Posterior cingulate gyrus (tissue), 11 donors: ENCODE measurements at places on chromosomes 1 and 21.

DNA sequence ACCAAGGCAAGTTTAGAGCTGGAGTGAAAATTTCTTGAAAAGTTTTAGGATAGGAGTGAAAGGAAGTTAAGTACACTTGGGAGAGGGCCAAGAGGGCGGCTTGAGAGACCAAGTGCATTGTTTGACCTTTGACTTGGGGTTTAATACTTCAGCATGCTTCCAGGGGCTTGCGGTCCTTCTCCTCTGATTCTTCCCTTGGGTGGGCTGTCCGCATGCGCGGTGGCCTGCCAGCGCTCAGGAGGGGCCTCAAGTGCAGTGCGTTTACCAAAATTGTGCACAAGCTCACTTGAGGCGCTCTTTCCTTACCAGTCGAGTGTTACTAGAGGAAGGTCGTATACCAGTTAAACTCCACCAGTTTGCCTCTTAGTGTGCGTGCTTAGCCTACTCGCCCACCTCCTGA, 91.3 kb upstream of the LYST start:
- DNase-seq: no peak

DNA sequence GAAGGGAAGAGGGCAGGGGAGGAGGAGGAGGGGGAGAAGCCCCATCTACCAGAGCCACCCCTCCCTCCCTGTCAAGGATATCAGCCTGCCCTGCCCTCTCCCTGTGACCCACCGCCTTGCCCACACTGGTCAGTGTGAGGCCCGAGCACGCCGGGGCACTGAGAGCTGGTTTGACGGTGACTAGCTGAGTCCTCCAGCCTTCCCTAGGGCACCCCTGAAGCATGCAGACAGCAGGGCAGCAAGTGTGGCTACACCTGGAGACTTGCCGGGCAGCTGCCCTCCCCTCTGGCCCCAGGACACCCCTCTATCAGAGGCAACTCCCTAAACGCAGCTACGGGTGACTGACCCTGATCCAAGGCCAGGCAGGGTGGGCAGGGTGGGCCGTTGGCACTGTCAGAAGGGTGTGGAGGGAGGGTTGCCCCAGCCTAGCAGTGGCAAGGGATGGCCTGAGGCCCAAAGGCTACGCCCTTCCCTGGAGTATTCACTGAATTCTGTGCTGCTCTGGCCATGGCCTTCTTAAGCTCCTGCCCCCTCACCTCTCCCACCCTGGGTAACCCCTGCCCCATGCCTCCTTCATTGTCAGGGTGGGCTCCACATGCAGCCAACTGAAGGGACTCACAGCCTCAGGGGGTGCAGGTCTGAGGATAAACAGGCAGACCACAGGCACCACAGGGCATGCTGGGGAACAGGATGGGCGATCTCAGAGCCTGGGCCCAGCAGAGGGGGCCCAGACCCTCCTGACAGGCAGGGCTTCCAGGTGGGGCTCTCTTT, 19.6 kb downstream of the WNT9A start:
- DNase-seq: no peak

DNA sequence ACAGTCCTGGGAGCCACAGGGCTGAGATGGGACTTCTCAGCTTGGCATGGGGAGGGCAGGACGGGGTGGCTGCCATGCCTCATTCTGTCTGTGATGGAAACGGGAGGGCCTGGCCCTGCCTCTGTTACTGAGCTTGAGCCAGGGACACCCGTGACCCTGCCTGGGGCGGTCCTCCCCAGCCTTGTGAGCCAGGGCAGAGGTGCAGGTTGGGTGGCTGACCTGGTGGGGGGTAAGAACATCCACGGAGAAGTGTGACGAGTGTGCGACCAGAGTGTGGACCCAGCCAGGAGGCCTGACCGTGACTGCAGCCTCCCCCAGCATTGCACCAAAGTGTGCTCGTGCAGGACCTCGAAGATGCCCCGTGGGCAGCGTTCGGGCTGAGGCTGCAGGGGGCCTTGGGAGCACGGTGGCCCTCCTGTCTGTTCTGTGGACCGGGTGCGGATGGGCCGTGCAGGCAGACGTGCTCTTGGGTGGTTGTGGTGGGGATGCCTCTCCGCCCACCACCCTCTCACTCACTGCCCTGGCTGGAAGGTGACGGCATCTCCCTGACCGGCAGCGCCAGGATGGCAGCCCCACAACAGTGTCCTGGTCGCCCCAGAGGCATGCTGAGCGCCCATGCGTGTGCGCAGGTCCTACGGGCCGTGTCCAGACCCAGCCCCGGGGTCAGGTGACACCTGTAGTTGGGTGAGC, 45.4 kb downstream of the SKI start:
- no peak for DNase-seq

- DNase-seq: no peak
Observed at GRCh38 chr1:65681096-65681495, 111.6 kb upstream of the PDE4B start.

GRCh38 chr1:107467286-107467685, 326.4 kb downstream of the NTNG1 start:
- no peak for DNase-seq

- DNase-seq: no peak
Observed at GRCh38 chr1:115679141-115679611, 37.4 kb downstream of the VANGL1 start.

GRCh38 chr1:156228501-156228900, 13.5 kb upstream of the BGLAP start:
- no peak for DNase-seq
